NCI-H1417 treated with DMSO at 0.1 percent for 48 hours (cell line): ENCODE measurements at places on chromosomes 3 and 15.

- DNase-seq = no peak
Observed at GRCh38 chr15:83030021-83030420, 18.6 kb upstream of the C15orf40 start.

DNA sequence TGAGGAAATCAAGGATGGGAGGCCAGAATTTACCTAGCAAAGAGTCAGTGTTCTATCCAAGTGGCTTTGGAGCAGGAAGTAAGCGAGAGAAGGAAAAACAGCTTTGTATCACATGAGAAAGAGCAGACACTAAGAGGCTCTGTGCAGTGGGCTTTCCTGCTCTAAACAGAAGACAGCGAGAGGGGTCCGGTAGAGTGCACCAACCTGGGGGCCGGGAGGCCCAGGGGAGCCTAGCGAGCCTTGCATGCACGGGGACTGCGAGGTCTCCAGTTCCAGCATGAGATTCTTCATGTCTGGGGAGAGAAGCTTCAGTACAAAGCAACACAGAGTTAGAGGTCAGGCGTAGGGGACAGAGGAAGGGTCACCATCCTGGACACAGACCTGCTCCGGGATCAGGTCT, 33.5 kb downstream of the COLQ start:
- DNase-seq = no peak

- DNase-seq = no peak
Observed at GRCh38 chr3:194925614-194926013, 239.9 kb downstream of the FAM43A start.

DNA sequence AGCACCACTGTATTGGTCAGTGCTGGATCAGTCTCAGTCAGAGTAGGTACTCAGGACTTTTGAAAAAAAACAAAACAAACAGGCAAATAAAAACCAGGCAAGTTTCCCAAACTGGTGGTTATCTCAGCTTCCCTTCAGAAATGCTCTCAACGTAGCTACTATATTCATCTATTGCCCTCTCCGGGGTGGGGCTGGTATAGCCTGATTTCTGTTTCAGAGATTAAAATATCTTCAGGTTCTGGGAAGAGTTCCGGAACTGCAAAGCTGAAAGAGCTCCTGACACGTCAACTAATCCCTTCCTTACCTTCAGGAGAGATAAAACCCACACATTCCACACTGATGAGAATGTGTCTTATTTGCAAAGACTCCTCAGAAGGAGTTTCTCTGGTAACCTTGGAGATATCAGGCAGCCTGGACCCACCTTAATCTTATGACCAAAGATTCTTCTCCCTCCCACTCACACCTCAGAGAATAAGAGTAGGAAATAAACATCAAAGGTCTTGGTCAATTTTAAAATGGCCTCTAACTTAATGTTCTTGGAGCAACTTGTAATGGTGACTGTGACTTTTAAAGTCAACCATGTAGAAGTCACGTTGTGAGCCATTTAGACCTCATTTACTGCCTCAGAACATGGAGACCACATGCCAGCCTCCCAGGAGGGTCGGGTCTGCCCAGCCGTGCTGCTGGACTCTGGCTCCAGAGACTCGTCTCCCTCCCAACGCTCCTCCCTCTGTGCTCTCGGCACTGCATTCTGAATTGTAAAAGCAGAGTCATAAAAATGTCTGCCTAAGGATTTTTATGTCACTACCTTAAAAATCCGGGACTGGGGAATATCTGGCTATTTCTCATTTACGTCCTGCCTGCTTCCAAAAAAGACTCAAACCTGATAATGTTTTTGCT, 53.8 kb downstream of the CDCP1 start:
- no peak for DNase-seq

DNA sequence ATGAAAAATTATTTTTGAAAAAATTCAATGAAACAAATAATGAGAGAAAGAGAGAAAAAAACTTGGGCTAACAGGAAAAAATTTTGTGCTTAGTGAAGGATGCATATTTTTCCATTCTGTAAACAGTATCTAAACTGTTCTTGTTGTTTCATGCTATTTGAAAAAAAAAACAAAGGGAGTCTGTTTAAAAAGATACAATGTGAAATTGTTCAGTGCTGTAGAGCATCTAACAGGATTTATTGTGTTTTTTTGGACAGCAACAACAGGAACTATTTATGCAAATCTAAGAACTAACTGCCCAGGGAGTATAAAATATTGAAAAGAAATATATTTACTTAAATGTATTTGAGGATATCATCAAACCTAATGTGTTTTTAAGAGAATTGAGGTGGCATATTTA, 55.1 kb downstream of the PEX5L start:
- DNase-seq = no peak

GRCh38 chr3:53211706-53212702, 43.8 kb downstream of the TKT start:
- no peak for DNase-seq

DNA sequence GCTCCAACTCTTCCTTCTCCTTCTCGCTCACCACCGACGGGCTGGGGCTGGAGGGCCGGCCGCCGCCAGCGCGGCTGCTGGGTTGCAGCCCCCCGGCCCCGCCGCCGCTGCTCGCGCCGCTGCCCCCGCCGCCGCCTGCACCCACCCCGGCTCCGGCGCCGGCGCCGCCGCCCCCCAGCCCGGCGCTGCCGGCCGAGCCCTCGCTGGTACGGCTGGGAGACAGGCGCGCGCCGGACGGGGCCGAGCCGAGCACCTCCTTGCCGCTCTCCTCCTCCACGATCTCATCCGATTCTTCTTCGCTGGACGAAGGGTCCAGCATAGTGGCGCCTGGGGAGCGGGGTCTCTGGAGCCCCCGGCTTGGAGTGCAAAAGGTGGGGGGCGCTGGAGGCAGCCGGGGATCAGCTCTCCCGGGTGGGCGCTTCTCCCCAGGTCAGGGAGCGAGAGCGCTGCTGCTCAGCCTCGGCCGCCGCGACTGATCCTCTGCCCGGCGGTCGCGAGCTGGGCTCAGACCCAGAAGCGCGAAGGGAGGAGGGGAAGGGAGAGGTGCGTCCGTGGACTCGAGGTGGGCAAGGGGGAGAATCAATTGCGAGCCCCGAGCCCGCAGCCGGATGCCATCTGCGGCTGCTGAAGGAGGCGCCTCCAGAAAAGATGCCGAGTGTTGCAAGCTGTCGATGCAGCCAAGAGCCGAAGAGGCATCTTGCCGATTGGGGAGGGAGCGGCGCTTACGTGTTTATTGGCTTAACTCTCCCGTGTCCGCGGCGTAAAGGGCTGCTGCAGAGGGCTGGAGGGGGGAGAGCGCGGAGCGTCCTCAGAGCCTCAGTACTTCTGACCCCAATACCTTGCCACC, at the start of gene CADPS:
Gene CADPS (minus strand): TSS at position 706 of the 847 bp plus-strand sequence. CDS start 387 bp downstream, at position 319.
- no peak for DNase-seq
